ENCODE measurements at places on chromosomes 1 and 21. TPM values are rescaled to one million over a fixed set of nuclear protein-coding genes. Genes with fewer than 3 reads are reported as not detected.

Gene KIAA0040
- not detected for total RNA-seq

Gene CHI3L2
- 0.89 TPM for total RNA-seq

Gene HES3
- total RNA-seq = not detected

Gene SHCBP1L
- not detected for total RNA-seq

Gene LRRC71
- 0.37 TPM for total RNA-seq

Gene TMEM200B
- total RNA-seq = 5.6 TPM

Gene PTGS2
- 162 TPM for total RNA-seq

Gene THEM5
- not detected for total RNA-seq

Gene SPRR4
- not detected for total RNA-seq

Gene F5
- total RNA-seq = under 0.01 TPM

Gene GPX7
- 19.3 TPM for total RNA-seq

Gene C1orf210
- not detected for total RNA-seq

Gene NBPF11
- total RNA-seq = 4.5 TPM

Gene LIN28A
- total RNA-seq = not detected

Gene ARHGAP30
- 0.05 TPM for total RNA-seq

Gene SPAG17
- total RNA-seq = 0.05 TPM

Gene EXOSC10
- total RNA-seq = 40.3 TPM

Gene CDC14A
- total RNA-seq = 4.2 TPM

Gene EPHX1
- total RNA-seq = 16.6 TPM

Gene WNT4
- total RNA-seq = 0.59 TPM

Gene NBPF10
- 7.2 TPM for total RNA-seq

Measured in smooth muscle cell of the umbilical artery (primary cell).